ENCODE measurements at places on chromosomes 1 and 21.

DNA sequence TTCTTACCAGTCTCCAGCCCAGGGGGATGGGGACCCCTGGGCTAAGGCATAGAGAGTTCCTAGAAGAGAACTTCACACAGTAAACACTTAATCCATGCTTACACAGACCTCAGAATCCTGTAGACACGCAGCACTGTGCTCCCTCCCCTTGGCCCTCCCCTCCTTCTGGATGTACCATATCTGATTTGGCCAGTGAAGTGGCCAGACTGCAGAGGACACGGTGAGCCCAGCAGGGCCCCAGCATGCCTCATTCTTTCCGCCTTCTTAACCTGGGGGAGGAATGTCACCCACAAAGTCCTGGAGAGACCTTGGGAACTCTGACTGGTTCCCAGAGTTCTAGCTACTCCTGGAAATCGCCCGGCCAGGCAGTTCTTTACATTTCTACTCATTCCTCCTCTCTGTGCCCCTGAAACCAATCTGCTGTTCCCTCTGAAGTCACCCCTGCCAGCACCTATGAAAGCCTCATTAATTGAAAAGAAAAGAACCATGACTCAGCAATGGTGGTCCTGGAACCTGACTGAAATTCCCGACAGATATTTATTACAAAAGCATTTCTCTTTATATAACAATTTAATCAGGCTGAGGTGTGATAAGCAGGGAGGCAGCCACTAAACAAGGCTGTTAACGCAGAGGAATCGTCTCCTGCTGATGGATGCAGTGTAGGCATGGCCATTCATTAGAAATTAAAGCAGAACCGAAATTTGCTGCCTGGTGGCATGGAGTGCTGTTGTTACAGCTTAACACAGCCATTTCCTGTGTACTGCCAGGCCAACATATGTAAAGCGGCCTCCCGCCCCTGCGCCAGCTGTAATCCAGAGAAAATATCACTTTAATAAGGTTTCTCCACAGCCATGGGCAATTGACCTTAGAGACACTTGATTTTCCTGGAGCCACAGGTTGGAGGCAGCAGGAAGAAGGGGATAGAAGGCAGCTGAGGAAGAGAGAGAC is 74.6 kb upstream of the KCND3 start:
- no peak for DNase-seq

GRCh38 chr1:97392701-97393100 is 528.1 kb downstream of the DPYD start:
- DNase-seq = no peak

- no peak for DNase-seq
Observed at GRCh38 chr1:168245042-168245441, 19.2 kb downstream of the SFT2D2 start.

GRCh38 chr1:904310-904950 is 19.3 kb upstream of the SAMD11 start:
- peak; percentile 70 for DNase-seq

GRCh38 chr1:10510520-10511493 is 36.1 kb downstream of the PEX14 start:
- DNase-seq = no peak

DNA sequence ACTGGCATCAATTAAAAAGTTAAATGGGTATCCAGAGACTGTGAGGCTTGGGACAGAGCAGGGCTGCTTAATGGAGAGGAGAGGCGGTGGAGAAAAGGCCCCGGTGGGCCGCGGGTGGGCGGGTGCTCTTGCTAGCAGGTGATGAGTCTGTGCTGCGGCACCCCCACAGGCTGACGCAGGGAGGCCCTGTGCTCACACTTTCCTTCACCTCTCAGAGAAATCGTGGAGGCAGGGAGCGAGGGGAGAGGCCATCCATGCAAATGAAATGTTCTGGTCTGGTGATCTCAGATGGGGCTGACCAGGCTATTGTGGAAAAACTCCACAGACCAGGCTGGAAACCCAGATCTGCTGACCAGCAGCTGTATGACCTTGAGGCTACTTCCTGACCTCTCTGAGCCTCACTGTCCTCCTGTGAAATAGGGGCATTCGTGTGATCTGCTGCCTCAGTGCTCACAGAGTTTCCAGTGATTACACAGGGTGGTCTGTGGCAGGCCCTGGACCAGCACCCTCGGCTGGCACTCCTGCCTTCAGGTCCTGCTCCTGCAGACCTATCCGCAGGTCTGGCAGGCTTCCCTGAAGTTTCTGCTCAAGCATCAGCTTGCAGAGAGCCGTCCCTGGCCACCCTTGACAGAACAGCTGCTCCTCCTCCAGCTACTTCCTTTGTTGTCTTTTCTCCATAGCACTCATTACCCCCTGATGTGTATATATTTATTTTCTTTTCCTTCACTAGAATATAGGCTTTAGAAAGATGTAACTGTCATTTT is 89.2 kb downstream of the BEND5 start:
- no peak for DNase-seq

DNA sequence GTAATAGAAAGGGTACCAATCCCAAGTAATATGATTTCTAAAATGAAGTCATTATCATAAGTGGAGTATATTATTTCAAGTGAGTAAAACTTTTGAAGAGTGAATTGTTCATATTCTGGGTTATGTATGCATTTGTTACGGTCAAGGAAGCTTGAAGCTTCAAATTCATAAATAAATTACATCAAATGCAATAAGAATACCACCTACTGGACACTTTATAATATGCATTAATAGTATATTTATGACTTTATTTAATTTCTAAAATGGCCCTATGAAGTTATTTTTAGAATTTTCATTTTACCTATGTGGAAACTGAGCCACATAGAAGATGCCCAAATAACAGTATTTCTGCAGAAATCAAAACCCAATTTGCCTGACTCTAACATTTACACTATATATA is 260.6 kb downstream of the SMYD3 start:
- DNase-seq = no peak

DNA sequence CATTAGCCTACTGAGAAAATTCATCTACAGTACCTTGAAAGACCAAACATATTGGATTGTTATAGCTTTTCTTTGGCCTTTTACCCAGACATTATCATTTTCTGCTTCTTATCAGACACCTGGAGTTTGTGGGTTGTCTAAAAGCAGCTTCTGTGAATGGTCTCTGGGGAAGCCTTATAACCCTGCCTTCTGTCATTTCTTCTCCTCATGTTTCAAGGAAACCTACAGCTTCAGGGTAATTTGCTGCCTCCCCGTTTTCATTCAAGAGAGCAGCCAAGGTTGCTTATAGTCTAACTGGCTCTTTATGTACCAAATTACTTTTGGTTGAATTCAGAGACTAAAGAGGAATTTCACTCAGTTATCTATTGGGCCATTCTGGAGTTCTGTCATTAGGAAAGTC is 288.3 kb upstream of the SGIP1 start:
- no peak for DNase-seq

DNA sequence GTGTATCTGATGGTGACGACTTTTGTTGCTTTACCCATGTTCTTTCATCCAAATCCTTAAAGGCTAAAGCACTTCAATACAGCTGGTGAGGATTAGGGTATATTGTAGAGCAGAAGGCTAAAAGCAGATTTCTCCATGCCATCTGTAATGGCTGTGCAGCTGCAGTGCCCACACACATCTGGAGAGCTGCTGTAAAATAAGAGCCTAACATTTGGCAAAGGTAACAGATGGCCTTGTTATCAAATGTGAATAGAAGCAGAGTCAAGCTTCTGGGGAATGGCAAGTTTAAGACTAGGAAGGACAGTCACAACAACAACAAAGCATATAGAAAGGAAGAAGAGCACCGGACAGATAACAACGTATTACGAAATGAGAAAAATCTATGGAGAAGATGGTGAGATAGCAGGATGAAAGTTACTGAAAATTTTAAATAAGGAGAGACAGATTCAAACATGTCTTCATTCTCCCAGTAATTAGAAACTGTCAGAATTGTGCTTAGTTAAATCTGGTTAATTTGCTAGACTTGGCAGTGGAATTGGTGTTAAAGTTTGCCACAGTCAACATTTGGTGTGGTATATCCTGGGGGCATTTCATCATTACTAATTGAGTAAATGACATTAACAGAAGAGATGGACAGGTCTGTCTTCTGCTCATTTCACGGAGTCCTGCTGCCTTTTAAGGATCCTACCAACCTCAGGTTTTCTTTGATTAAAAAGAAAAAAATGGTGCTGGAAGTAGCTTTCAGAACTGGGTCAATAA is 1093.2 kb downstream of the ADGRL2 start:
- no peak for DNase-seq

GRCh38 chr21:45322960-45323461 is 35.3 kb upstream of the POFUT2 start:
- no peak for DNase-seq

DNA sequence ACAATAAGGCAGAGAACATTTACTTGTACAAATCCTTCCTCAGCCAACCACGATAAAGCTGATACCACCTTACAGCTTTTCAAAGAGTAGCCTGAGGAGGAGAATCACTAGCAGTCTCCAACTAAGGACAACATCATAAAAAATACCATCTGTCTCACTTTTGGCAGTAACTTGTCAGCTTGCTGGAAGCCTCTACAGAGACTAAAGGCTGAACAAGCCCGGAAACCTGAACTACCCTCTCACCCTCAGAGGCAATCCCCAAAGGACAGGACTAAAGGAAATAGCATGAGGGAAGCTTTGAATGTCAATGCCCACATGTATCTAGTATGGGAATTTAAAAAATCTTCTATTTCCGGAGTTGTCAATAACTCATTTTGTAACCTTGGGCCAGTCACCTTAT is 10.6 kb downstream of the SRSF4 start:
- DNase-seq = no peak

- no peak for DNase-seq
Observed at GRCh38 chr21:26422138-26422537, 150.9 kb downstream of the CYYR1 start.

- DNase-seq = no peak
Observed at GRCh38 chr1:192807211-192808162, 1.4 kb upstream of the RGS2 start.

DNA sequence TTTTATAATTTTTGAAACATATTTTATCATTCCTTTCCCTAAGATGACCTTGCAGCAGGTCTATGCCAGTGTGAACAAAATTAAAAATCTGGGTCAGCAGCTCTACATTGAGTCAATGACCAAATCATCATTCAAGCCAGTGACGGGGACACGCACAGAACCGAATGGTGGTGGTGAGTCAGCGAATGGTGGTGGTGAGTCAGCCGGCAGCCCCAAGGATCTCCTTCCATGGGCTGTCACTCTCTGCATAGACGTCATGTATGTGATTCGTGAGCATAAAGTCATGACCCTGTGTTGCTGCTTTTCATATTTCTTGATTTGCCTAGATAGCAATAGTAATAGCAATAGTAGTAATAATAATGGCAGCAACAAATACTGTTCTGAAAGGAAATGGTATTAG is 26.3 kb downstream of the PER3 start:
- peak; percentile 33 for DNase-seq

DNA sequence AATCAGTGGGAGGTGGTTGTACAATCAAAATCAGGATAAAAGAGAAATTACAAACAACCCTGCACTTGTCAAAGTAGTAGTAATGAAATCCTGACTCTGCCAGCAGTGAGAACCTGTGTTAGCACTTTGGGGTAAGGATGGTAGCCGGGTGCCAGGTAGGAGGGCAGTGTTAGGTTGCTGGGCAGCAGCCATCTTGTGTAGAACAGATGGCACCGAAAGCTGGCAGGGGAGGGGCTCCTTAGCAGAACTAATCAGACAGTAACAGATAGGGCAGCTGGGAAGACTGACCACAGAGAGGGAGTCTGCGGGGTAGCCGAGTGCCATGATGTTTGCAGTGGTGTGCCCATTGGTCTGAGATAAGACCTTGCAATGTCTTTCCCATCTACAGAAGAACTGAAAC is 137.3 kb downstream of the SDCCAG8 start:
- no peak for DNase-seq

DNA sequence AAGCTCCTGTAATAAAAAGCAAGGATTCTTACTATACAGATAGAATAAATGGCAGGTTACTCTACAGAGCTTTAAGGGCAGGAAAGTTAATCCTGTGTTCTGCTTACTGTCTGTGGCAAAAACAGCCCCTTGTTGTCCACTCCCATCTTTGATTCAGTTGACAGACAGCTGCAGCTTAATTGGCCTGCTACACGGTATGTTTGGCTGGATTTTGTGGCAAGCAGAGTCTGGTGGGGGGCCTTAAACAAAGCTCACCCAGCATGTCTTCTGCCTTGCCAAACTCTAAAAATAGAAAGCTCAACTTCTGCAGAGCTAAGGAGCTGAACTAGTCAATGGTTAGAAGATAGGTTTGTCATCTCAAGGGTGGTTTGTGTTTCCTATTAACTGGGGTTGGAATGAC is 407.2 kb downstream of the HLX start:
- DNase-seq = no peak

GRCh38 chr1:85387781-85388180 is 77.2 kb downstream of the DDAH1 start:
- DNase-seq = no peak

GRCh38 chr1:218942431-218942830 is 231.2 kb upstream of the LYPLAL1 start:
- no peak for DNase-seq

DNA sequence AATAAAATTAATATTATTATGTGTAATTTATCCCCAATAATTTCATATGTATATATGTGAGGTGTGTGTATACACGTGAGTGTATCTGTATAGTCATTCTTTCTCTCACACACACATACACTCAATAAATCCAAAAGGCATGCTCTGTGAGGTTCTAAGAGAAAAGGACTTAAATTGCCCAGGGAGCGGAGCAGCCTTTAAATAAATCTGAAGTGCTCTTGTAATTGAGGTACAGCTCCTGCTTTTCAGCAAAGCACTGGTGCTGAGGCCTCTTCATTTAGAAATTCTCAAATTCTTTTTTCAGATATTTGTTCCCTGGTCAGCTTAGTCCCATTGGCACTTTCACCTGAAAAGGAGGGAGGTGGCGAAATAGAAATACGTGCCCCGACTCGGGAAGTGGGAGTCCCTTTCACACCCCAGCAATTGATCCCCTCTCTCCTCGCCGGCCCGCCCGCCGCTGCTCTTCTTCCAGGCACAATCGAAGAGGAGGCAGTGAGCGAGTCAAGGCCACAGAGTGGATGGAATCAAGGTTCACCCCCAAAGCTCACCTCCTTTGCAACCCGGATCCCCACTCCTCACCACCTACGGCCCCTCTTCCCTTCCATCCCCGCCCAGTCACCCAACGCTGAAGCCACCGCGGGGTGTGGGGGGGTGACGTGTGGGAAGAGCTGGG is 944 bp downstream of the PLPPR5 start:
- no peak for DNase-seq

DNA sequence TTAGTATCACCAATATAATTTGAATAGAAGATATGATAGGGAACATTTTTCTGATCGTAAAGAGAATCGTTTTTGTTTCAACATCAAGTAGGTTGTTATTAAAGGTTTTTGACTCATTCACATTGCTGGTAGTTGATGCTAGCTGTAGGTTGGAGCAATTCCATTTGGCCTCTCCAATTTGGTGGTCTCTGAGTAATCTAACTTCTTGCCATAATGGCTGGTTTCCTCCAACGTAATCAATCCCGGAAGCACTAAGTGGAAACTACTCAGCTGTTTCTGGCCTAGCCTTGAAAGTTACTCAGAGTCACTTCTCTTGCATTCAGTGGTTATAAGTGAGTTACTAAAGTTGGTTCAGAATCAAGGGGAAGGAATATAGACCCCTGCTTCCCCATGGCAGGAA is 26.0 kb downstream of the RCOR3 start:
- DNase-seq = no peak
